ENCODE measurements at places on chromosomes 5 and 9.

- H3K4me3 ChIP-seq = no peak overlapping the region
- H3K36me3 ChIP-seq = peaks cover 30% of the 10 kb centered on the region
- no peak for DNase-seq
- no peaks in the 10 kb centered on the region for H3K27me3 ChIP-seq
- peaks cover 8% of the 10 kb centered on the region for H3K4me1 ChIP-seq
Observed at GRCh38 chr9:131148276-131148675, 22.9 kb downstream of the NUP214 start.

GRCh38 chr9:32566770-32567169 is 6.2 kb downstream of the NDUFB6 start:
- H3K36me3 ChIP-seq = no peaks in the 10 kb centered on the region
- no peak for DNase-seq
- H3K27me3 ChIP-seq = no peaks in the 10 kb centered on the region
- H3K4me3 ChIP-seq = no peak overlapping the region
- no peak overlapping the region for H3K27ac ChIP-seq

DNA sequence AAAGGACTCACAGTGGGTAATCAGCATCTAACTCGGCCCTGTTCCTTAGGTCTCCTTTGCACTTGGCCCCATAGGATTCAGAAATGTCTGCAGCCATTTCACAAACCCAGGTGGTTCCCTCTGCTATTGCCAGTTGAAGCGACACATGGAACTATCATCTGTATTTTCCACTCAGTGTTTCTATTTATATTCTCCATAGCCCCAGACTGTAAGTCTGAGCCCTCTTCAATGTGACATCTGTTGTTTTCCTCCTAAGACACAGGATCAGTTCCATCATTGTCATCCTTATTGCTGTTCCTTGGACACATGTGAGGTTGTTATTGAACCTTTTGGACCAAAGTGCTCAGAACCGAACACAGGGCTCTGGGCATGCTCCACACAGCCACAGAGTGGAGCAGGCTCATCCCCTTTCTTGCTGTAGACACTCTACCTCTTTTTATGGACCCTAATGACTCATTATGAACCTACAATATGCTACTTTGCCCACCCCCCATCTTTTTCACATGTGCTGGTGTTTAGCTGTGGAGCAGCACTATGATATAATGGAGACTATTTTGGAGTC is 36.4 kb downstream of the GARNL3 start:
- no peak overlapping the region for H3K27ac ChIP-seq
- no peaks in the 10 kb centered on the region for H3K4me1 ChIP-seq
- no peaks in the 10 kb centered on the region for H3K27me3 ChIP-seq
- no peak for DNase-seq
- H3K36me3 ChIP-seq = no peaks in the 10 kb centered on the region

DNA sequence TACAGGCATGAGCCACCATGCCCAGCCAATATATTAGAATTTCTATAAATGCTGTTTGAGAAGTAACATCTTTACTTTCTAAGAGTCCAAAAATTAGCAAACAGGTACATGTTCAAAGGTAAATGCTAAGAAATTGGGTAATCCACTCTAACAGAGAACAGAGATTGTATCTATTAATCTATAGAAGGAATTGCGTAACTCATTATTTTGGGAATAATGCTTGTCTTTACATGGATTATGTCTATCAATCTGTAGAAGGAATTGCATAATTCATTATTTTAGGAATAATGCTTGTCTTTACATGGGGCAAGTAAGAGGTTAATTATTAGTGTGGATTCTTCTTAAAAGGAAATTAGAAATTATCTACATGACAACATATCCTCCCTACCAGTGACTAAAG is 30.5 kb downstream of the CCNH start:
- H3K4me3 ChIP-seq = no peak overlapping the region
- no peak overlapping the region for H3K27ac ChIP-seq
- no peaks in the 10 kb centered on the region for H3K27me3 ChIP-seq

DNA sequence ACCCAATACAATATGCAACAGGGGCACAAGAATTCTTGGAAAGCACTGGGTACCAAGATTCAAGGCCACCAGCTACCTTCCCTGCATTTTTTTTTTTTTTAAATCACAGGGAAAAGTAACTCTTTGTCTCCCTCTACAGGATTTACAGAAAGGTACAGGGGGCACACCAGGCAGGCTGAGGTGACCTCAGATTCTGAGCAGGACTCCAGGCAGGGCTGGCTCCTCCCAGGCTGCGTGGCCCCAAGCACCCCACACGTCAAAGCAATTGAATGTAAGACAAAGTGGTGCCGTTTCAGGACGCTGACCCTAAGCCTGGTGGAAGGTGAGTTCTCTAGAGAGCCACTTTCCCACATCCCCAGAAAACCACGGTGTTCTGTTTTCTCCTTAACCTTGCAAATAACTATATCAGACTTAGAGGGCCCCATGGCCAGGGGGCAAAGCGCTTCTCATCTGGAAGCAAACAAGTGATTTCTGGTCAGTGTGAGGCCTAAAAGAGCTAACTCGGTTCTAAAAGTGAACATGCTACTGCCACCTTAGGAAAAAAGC is 222.6 kb downstream of the ROR2 start:
- peak; percentile 67 for DNase-seq
- H3K27ac ChIP-seq = no peak overlapping the region
- no peak overlapping the region for H3K4me3 ChIP-seq
- no peaks in the 10 kb centered on the region for H3K36me3 ChIP-seq
- no peaks in the 10 kb centered on the region for H3K27me3 ChIP-seq
- H3K4me1 ChIP-seq = no peaks in the 10 kb centered on the region

DNA sequence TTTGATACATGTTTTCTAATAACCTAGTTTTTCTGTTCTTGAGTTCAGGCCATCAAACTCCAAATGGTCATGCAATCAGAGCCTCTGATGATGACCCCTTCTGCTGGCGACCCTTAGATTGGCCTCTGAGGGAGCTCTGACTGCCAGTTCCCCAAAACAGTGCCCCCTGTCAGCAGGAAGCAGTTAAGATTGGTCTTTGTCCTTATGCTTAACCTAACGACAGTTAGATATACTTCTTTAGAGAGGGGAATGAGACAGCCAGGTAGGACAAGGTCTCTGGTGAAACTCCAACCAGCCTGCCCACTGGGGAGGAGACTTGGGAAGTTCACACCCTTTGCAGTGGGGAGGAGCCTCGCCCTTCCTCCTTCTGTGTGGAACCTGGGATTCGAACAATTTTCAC is 390.4 kb upstream of the KIF2A start:
- no peak overlapping the region for H3K27ac ChIP-seq
- no peaks in the 10 kb centered on the region for H3K4me1 ChIP-seq
- H3K36me3 ChIP-seq = no peaks in the 10 kb centered on the region
- no peak overlapping the region for H3K4me3 ChIP-seq
- peak; percentile 8 for DNase-seq

- H3K27ac ChIP-seq = no peak overlapping the region
- DNase-seq = no peak
- H3K4me3 ChIP-seq = no peak overlapping the region
- H3K4me1 ChIP-seq = no peaks in the 10 kb centered on the region
- no peaks in the 10 kb centered on the region for H3K27me3 ChIP-seq
- no peaks in the 10 kb centered on the region for H3K36me3 ChIP-seq
Observed at GRCh38 chr9:69571032-69571431, 101.1 kb downstream of the APBA1 start.

GRCh38 chr9:135073081-135073740 is 14.3 kb upstream of the OLFM1 start:
- H3K27me3 ChIP-seq = peaks cover 38% of the 10 kb centered on the region
- H3K4me1 ChIP-seq = peaks cover 20% of the 10 kb centered on the region
- DNase-seq = no peak

DNA sequence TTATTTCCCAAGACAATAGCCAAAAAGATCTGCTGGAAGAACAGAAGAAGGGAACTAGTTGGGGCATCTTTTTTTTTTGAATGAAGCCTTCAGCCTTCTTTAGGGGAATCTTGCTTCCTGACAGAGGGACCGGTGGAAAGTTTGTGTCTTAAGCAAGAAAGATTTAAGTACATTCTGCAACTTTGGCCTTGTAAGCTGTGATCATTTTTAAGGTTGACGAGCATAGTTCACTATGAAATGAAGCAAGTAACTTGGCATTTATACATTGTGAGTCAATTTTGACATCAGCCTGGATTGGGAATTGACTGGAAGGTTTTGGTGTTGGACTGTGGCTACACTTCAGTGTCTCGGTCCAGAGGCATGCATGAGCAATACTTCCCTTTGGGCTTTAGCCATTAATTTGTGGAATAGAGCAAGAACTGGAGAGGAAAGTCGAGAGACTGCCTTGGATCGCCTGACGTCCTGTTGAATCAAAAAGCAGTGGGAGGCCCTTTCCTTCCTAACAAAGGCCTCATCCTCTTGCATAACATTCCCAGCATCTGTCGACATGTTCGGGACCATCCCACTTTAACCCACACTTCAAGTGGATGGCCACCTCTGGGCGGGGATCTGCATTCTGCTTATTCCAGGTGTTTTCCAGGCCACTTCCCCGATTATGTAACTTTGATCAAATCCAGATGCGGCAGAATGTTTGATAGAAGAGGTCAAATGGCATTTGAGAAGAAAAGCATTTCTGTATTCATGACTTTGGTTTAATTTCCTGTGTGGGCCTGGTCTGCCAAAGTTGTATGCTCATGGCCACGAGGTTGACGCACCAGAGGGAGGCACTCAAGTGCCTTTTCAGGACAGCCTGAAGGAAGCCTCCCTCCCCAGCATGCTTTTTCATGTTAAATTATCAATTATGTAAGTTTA is 12.5 kb downstream of the ABL1 start:
- peak; percentile 47 for DNase-seq
- no peaks in the 10 kb centered on the region for H3K27me3 ChIP-seq
- H3K4me1 ChIP-seq = peaks cover 24% of the 10 kb centered on the region
- H3K4me3 ChIP-seq = no peak overlapping the region

DNA sequence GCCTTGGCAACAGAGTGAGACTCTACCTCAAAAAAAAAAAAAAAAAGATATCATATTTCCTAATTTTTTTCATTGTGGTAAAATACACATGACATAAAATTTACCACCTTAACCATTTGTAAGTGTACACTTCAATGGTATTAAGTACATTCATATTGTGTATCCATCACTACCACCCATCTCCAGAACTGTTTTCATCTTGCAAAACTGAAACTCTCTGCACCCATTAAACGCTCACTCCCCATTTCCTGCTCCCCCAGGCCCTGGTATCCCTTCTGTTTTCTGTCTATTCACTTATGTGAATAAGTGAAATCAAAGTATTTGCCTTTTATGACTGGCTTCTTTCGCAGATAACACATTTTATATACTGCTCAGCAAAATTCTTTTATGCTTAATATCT is 12.8 kb downstream of the LRRC8A start:
- DNase-seq = no peak
- H3K27me3 ChIP-seq = no peaks in the 10 kb centered on the region
- H3K4me3 ChIP-seq = no peak overlapping the region
- no peaks in the 10 kb centered on the region for H3K36me3 ChIP-seq

DNA sequence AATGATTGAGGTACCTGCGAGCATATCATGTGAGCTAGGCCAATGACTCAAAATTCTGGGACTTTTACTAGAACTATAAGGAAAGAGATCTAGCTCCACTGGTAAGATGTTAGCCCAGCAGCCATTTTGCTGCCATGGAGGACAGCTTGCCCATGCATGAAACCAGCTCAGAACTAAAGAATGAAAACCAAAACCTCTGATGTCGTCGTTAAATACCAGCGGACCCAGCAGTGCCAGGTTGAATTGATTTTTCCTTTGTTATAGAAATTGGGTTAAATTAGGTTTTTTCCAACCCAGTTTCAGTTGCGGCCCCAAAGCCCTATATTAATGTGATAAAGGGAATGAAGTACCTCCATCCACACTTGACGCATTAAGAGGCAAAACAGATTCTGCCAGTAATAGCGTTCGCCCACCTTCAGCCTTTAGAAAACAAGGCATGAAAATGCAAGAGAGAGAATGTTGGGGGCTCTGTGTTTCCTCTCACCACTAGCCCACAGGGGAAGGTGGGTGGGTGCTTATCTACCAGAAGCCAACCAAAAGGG is 5.5 kb upstream of the ITK start:
- H3K27ac ChIP-seq = no peak overlapping the region
- no peak overlapping the region for H3K4me3 ChIP-seq
- H3K4me1 ChIP-seq = no peaks in the 10 kb centered on the region
- DNase-seq = no peak
- peaks cover 9% of the 10 kb centered on the region for H3K27me3 ChIP-seq

GRCh38 chr5:16067415-16067814 is 112.2 kb downstream of the MARCHF11 start:
- no peak overlapping the region for H3K27ac ChIP-seq
- no peaks in the 10 kb centered on the region for H3K27me3 ChIP-seq
- no peak for DNase-seq
- H3K36me3 ChIP-seq = no peaks in the 10 kb centered on the region
- no peak overlapping the region for H3K4me3 ChIP-seq

DNA sequence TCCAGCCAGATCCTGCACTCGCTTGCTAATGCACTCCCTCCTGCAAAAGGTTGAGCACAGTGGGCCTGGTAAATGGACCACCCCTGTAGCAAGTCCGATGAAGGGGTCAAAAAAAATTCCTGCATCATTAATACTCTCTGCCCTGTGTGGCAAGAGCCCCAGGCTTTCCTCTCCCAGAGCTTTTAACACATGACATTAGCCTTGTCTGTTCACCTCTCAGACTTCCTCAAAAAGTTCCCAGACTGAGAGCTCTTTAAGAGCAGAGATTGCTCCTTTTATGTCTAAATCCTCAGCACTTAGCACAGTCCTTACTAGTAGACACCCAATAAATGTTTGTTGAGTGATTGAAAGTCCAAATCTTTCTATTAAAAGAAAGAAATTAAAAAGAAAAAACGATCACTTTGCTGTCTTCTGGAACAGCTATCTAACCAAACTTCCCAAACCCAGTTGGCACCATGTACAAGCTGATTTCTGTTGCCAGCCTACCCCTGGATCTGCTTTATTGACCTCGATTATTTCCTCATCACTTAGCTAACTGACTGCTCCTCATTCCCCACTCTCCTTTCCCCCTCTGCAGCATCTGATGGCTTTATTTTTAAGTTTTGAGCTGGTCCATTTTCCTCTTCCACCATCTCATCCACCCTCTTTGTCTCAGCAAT is 209.8 kb downstream of the ENC1 start:
- H3K4me3 ChIP-seq = no peak overlapping the region
- no peak for DNase-seq
- H3K4me1 ChIP-seq = peaks cover 42% of the 10 kb centered on the region
- H3K36me3 ChIP-seq = no peaks in the 10 kb centered on the region

DNA sequence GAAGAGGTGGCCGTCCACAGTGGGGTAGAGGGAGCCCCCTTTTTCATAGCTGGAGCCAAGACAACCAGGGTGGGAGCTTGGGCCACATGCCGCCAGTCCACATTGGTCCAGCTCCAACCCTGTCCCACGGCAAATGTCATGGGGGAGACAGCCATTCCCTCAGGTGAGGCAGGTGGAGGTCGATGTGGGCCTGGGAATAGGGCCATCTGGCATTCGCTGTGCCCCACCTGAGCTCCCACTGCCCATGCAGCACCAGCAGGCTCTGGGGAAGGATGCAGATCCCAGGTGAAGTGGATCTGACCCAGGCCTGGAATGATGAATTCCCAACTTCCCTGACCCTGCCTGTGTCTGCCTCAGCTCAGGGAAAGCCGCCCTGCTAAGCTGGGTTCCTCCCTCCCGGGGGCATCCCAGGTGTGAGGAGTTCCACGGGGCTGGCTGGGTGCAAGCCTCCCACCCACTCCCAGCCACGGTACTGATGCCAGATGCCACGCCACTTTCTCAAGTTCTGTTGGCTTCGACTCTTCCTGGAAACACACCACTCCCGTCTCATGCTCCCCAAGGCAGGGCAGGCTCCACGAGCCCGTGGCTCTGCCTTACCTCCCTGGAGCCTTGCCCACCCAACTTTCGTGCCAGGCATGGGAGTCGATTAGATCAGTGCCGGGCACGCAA is 25.2 kb upstream of the FCN2 start:
- H3K27ac ChIP-seq = no peak overlapping the region
- H3K4me1 ChIP-seq = no peaks in the 10 kb centered on the region
- DNase-seq = no peak
- H3K27me3 ChIP-seq = no peaks in the 10 kb centered on the region

All from neural progenitor cell (in vitro differentiated cells).